ENCODE measurements at places on chromosomes 16 and 17. TPM values are rescaled to one million over a fixed set of nuclear protein-coding genes. Genes with fewer than 3 reads are reported as not detected.
A peak's percentile ranks its signal among the peaks of the same experiment; 100 is the strongest.

GRCh38 chr16:27174798-27175197 is 28.5 kb upstream of the KDM8 start:
- peak; percentile 64 for DNase-seq

- no peak for DNase-seq
Observed at GRCh38 chr17:15029469-15029868, 235.7 kb downstream of the PMP22 start.

- peak; percentile 77 for DNase-seq
Observed at GRCh38 chr17:57918017-57918895, 37.0 kb downstream of the CUEDC1 start.

GRCh38 chr16:25988882-25989281 is 297.1 kb downstream of the HS3ST4 start:
- no peak for DNase-seq

- peak; percentile 52 for DNase-seq
Observed at GRCh38 chr16:59634004-59634579, 900.0 kb upstream of the GOT2 start.

DNA sequence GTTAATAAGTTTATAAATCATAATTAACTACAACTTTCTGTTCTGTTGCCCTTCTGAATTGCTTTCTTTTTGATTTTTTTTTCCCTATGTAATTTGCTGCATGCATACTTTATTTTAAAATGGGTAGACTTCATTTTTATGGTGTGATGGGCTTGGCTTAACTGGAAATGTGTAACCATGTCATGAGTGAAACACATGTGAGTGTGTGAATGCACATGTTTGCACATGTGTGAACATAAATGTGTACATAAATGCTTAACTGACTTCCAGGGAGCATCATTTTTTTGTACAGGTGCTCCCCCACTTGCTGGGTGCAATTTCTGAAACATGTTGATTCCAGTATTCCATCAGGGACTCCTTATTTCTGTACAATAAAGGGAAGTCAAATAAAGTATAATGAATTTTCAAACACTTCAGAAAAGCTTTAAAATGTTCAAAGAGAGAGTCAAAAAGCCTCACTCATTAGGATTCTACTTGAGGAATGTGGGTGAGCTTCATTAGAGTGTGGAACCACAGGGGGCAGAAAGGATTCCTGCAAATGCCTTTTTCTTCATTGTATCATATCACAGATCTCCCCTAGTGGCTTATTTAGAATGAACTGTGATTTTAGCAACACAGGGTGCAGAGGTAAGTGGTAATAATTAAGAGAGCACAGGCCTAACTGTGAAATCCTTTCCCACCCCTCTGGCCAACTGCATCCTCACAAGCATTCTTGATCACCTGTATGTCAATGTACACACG is 31.7 kb upstream of the CDH11 start:
- no peak for DNase-seq

GRCh38 chr16:58497935-58498334 is 2.0 kb upstream of the NDRG4 start:
- no peak for DNase-seq

DNA sequence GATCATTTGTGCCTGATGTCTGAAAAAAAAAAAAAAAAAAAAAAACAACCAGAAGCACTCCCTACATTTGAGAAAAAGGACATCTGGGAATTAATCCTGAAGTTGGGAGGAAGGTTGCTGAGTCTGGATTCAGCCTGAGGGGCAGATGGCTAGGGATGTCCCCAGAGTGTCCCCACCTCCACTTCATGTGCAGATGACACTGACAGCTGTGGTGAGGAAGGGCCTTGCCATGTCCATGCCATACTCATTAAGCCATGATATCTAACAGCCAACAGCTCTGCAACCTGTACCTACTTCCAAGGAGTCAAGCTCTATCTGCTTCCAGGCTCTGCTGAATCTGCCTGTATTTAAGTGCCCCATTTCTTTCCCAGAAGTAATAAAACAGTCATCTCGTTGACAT is 356.0 kb downstream of the CA10 start:
- DNase-seq: no peak

DNA sequence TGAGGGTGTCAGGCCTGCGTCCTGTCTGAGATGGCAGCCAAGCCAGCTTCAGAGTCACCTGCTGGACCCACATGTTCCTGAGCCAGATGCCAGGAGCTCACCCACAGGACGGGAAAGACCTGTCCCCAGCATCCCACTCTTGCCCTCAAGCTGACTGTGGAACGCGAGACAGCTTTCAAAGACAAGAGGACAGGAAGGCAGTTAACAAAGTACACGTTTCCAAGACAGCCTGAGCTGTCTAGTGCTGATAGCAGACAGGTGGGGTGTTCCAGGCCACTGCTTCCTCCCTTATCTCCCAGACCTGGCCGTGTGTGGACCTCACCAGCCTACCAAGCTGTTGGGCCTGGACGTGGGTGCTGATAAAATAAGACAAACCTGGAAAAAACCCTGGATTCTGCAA is 13.2 kb downstream of the CMTM3 start:
- no peak for DNase-seq

- no peak for DNase-seq
Observed at GRCh38 chr17:47611372-47612350, 38.1 kb upstream of the KPNB1 start.

DNA sequence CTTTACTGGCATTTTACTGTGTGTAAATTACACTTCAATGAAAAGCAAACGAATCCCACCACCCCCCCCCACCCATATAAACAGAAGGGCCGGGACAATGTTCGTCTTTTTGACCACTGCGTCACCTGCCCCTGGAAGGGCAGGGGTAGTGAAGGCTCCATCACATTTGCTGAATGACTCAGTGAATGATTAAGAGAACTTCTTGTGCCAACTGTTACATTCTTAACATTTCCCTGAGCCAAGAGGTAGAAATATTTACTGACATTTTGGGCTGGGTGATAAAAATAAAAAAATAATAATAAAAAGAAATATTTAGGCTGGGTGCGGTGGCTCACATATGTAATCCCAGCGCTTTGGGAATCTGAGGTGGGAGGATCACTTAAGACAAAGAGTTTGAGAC is 24.1 kb downstream of the C16orf96 start:
- no peak for DNase-seq

DNA sequence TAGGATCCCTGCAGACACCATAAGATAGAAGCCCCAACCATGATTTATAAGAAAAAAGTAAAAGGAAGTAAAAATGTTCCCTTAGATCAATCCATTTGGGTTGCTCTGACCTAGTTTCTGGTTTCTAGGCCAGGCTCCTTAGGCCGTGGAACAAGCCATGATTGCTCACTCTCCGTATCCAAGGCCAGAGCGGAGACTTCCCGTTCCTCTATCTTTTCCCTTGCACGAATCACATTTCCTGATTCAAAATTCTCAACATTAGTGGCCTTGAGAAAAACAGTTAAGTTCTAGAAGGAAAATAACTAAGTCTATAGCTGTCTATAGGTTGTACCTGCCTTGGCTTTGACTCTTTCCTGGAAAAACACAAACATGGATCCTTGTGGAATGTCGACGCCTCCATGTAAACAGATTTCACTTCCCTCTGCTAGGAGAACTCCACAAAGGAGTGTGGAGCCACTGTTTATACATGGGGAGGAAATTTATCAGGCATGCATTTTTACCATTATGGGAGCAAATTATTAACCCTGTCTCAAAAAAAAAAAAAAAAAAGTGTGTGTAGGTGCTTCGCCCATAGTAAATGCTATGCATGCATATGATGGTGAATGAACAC is 149.6 kb downstream of the ZFHX3 start:
- DNase-seq: no peak

DNA sequence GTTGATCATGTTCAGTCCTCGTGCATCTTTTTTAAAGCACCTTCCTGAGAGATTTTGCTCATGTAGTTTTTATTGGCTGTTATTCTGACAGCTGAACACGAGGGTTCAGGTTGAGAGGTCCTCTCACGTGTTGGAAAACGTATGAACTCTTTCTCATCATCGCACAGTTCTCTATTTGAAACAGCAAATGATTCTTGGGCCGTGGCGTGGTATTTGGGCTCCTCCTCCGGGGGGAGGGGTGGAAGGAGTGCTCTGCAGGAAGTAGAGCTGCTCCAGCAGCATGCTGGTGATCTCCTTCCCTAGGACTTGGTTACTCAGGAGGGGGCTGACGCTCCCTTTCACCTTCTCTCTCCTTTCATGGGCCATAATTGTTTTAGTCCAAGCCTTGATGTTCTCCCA is 70.4 kb downstream of the KSR1 start:
- DNase-seq: no peak

DNA sequence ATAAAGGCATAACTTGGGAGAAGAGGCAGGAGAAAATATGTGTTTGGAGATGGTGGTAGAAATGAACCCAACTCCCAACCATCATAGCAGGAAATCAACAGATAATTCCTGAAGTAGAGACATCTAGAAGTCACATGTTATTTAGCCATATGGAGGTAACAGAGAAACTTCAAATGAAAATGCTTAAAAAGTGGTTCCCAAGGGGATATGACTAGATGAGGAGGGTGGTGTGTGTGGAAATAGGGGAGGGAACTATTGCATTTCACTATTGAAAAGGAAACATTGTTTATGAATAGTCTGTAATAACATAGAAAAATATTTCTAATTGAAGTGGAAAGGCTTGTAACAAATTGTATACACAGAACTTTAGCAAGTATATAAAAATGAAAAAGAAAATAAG is 412.0 kb downstream of the SHISA9 start:
- DNase-seq: no peak

- DNase-seq: no peak
Observed at GRCh38 chr17:59890720-59891119, 2.0 kb downstream of the TUBD1 start.

GRCh38 chr16:87562201-87562600 is 40.1 kb upstream of the JPH3 start:
- DNase-seq: no peak

DNA sequence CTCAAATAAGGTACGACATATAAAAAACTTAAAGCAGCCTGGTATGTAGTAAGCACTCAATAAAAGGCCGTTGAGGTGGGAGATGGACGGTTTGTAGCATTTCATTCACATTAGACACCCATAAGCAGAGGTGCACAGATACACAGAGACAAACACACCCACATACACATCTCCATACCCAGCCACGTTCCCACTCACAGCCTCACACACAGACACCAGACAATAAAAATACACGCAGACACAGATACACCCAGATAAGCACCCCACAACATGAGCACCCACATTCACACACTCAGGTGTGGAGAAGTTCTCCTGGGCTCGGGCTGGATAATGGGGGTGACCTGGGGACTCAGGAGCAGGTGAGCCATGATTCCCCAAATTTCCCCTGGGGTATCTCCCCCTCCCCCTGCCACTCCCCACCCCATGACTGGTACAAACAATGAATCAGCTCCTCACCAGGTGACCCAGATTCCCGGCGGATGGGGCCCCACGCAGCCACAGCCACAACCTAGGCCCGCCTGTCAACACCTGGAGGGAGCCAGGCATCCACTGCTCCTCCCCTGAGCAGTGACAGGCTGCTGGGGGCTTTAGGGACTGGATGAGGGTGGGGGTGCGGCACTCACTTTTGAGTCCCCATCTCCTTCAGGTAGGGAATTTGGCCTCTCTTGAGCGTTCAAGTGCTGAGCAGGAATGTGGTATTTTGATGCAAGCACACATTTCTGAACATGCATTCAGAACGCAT is 2.7 kb downstream of the DLX3 start:
- DNase-seq: no peak

GRCh38 chr17:47862621-47863440 is 11.9 kb upstream of the SP6 start:
- peak; percentile 81 for DNase-seq

DNA sequence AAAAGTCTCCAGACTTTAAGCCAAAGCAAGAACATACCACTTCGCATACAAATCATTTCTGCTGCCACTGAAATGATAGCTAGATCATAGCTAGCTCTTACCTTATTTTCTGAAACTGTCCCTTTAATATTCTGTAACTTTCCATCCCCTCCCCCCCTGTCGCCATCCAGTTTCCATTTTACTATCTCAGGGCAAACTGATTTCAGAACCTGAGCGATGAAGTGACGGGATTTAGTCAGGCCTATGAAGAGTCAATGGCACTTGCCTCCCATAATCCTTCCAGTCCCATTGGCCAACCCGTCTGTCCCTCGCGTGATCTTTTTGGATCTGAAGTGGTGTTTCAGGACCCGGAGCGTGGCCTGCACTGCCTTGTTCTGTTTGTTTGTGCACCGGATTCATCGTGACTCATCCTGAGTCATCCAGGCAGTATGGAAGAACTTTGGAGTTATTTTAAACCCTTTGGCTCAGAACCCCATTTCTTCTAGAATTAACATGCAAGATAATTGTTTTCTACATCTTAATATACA is 199.8 kb upstream of the CHMP6 start:
- DNase-seq: peak; percentile 99

- no peak for DNase-seq
Observed at GRCh38 chr16:62921904-62922303, 885.7 kb upstream of the CDH8 start.

GRCh38 chr17:40192961-40193360 is 15.7 kb downstream of the RAPGEFL1 start:
- DNase-seq: no peak

- peak; percentile 80 for DNase-seq
Observed at GRCh38 chr17:29568331-29569244, at the start of gene TP53I13. Gene TP53I13 (plus strand): TSS chr17:29568701. CDS start chr17:29568759, 58 bp downstream.

TEKT1 gene
- not detected for total RNA-seq

CCDC200 gene
- not detected for total RNA-seq

CMTM2 gene
- not detected for total RNA-seq

SMIM36 gene
- total RNA-seq: not detected

KCNAB3 gene
- 1.1 TPM for total RNA-seq

SENP3 gene
- 59.0 TPM for total RNA-seq

SUMO2 gene
- total RNA-seq: 128 TPM

ZP2 gene
- total RNA-seq: not detected

KRT25 gene
- not detected for total RNA-seq

PABPN1L gene
- not detected for total RNA-seq

Measured in RPMI7951 (cell line).